ENCODE measurements at places on chromosomes 4 and X. TPM values are rescaled to one million over a fixed set of nuclear protein-coding genes. Genes with fewer than 3 reads are reported as not detected.
A peak's percentile ranks its signal among the peaks of the same experiment; 100 is the strongest.

GRCh38 chr4:99062120-99062519, 26.5 kb downstream of the ADH5 start:
- no peak for DNase-seq

GRCh38 chrX:55109306-55109705, 20.5 kb downstream of the PAGE2 start:
- DNase-seq: no peak

DNA sequence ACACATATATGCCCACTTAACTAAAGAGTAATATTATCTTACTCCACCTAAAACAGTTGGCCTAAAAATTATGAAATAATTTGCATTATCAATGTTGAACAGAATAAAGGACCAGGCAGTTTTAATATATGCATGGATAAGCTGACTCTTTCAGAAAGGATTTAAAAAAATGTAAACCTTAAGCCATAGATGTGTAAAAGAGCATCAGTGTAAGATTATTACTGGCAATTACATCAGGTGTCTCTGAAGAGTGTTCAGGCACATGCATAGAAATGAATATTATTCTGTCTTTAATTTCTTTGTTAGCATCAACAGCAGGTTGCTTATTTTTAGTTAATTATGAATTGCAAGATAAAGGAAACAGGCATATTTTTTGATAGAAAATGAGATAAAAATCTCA, 1353.8 kb downstream of the C4orf33 start:
- DNase-seq: no peak

- DNase-seq: no peak
These were observed 738.1 kb upstream of the PRKX start for GRCh38 chrX:4451591-4451990.

DNA sequence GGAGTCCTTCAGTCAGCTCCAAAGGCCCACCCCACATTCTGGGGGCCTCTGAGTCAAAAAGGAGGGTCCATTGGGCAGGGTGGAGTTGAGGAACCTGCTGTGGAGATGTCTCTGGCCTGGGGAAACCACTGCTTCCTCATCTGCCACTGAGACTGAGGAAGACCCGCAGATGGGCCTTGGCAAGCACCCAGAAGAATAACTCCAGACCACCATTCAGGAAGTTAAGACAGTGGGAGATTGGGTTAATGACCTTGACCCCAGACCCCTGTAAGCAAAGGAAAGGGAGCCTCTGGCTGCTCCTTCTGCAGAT, 8.1 kb upstream of the HSD17B10 start:
- DNase-seq: no peak

- peak; percentile 80 for DNase-seq
These were observed 3.5 kb downstream of the AP1AR start for GRCh38 chr4:112234952-112235609.

The CSN1S1 gene
- not detected for total RNA-seq

The IGFBP7 gene
- total RNA-seq: not detected

The NEIL3 gene
- 21.9 TPM for total RNA-seq

Measured in A673 (cell line).